ENCODE measurements at places on chromosomes 2 and 18. TPM values are rescaled to one million over a fixed set of nuclear protein-coding genes. Genes with fewer than 3 reads are reported as not detected.

The SLC25A12 gene
- 26.9 TPM for polyA plus RNA-seq

The ALPP gene
- 0.32 TPM for polyA plus RNA-seq

The CETN1 gene
- polyA plus RNA-seq: not detected

The TFPI gene
- 33.4 TPM for polyA plus RNA-seq
